ENCODE measurements at places on chromosomes 16 and 17. TPM values are rescaled to one million over a fixed set of nuclear protein-coding genes. Genes with fewer than 3 reads are reported as not detected.

Gene SLC52A1
- not detected for total RNA-seq

Gene EVI2B
- 16.3 TPM for total RNA-seq

Gene ADCY9
- total RNA-seq: 23.6 TPM

- no peaks in the 10 kb centered on the region for H3K4me1 ChIP-seq
- no peak for DNase-seq
- no peak overlapping the region for H3K4me3 ChIP-seq
- H3K36me3 ChIP-seq: peaks cover 4% of the 10 kb centered on the region
- no peaks in the 10 kb centered on the region for H3K27me3 ChIP-seq
- H3K27ac ChIP-seq: no peak overlapping the region
These were observed 19.8 kb downstream of the EARS2 start for GRCh38 chr16:23537390-23537789.
